Iris pigment epithelial cell (primary cell): ENCODE measurements at places on chromosomes 7 and 10.

DNA sequence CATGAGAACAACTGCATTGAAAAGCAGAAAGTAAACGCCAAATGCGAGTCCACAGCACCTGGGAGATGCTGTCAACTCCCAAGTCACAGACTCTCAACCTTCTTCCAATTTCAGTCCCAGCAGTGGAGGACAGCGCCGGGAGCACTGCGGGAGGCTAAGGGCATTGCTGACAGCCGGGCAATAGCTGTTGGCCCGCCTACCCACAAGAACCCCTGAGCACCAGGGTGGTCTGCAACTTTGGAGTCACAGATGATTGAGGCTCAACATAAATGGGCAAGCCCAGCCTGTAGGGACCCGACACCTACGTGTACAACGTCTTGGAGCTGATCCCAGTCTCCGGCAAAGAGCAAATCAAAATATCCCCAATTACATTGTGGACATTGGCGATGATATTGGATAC is 262.9 kb downstream of the TCERG1L start:
- DNase-seq, result no peak

DNA sequence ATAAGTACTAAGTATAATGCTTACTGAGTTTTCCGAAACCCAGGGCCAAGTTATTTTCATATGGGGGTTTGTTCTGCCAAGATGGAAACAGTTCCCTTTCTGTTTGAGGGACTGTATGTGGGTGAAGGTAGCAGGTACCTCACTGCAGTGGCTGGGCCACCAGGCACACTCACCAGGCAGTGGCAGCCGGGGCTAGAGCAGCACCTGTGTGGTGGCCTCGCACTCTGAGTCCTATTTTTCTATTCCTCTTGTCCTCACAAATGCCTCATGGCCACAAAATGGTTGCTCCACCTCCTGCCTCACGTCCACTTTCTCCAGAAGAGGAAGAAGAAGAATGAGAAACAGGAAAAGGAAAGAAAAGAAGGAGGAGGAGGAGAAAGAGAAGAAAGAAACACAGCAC is 167.3 kb upstream of the SHH start:
- DNase-seq, result no peak

- no peak for DNase-seq
Observed at GRCh38 chr10:128926711-128927110, 540.3 kb upstream of the MGMT start.

- peak; percentile 45 for DNase-seq
Observed at GRCh38 chr7:127751490-127752448, 99.8 kb downstream of the SND1 start.

GRCh38 chr7:157853076-157853788 is 516.4 kb downstream of the DNAJB6 start:
- no peak for DNase-seq

DNA sequence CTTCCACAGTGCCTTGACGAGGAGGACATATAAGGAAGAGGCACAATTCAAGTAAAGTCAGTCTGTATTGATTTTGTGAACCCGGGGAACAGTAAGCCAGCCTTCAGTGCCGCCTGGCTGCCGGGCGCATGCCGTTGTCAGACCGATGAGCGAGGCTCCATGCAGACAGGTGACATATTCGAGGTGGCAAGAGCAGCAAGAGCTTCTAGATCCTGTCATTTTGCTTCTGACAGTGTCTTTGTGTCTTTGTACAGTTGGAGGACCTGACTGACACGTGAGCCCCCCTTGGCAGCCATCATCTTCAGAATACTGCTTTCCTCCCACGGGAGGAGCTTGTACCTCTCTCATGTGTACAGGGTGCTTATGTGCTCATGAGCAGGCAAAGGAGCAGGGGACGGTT is 387.5 kb upstream of the GALNT17 start:
- no peak for DNase-seq

GRCh38 chr7:131506597-131506996 is 49.8 kb downstream of the PODXL start:
- DNase-seq, result no peak

- DNase-seq, result no peak
Observed at GRCh38 chr7:141946796-141947195, at the start of gene CLEC5A. TSS of gene CLEC5A (minus strand) at chr7:141946974. CDS start at chr7:141946292, 682 bp downstream.

DNA sequence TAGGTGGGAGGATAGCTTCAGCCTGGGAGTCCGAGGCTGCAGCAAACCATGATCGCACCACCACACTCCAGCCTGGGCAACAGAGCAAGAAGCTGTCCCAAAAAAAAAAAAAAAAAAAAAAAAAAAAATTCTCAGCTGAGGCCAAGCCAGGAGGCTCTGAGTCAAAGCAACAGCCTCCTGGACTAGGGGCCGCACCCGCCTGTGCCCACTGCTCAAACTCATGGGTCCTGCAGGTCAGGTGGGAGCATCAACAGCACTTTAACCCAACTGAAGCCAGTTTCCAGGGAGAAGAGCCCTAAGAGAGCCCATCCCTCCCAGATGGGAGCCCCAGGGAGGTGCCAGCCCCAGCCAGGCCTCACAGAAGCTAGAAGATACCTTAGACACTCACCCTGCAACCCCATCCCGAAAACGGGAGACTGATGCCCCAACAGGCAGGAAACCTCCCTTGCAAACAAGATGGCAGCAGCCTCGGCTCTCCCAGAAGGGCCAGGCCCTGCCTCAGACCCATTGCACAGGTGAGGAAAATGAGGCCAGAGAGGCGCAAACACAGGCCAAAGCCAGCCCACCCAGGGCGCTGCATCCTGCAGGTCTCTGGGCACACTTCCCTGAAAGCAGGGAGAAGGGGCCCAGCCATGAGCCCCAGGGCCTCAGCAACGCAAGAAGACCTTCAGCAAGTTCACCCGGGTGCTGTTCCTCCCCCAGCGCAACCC is 11.0 kb downstream of the PDGFA start:
- DNase-seq, result no peak

DNA sequence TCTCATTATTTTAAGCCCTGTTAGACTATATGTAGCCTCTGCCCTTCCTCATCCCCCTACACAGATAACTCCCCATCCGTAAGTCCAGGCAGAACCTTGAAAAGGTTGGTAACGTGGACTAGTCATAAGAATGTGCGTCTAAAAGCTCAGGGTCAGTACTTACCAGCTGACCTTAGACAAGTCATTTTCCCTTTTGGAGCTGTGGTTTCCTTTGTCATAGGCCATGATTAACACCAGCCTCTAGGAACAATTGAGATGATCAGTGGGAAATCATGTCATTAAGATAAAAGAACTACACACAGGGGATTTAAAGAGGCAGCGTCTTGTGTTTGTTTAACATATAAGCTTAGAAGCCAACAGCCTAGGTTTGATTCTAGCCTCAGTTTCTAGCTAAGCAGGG is 6.9 kb upstream of the UNC5B start:
- no peak for DNase-seq

DNA sequence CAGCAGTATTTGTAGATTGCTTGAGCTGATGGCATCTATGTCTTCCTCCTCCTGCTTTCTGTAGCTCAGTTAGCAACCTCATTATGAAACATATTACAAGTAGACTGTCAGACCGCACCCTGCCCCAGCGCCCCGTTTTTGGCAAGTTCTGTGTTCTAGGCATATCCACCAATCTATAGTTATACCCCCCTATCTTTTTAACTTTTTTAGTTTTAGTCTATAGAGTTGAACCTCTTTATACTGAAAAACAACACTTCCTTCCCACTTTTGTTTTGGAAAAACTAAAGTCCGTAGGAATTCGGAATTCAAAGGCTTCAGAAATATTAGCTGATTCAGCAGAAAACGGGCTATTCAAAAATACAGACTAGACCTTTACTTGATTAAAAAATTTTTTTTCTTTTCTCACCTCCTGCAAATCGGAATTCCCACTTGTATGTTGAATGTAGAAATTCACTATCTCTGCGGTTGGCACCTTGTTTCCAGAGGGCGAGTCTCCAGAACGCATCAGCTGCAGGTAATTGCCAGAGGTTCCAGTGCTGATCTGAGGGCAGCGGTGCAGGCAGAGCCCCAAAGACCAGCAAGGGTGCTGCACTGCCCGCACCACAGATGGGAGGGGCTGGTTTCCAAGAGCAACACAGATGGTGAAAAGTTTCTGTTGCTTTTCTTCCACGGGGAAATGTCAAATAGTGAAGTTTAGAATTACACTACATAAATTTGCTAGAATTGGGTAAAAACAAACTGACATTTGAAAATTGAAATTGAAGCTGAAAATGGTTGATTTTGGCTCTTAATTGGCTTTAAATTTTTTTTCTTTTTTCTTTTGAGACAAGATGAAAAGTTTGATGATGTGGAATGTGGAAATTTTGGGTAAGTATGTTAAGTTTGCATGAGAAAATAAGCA is 2.2 kb upstream of the FZD8 start:
- no peak for DNase-seq

GRCh38 chr7:92761391-92762097 is 74.8 kb downstream of the CDK6 start:
- DNase-seq, result no peak

DNA sequence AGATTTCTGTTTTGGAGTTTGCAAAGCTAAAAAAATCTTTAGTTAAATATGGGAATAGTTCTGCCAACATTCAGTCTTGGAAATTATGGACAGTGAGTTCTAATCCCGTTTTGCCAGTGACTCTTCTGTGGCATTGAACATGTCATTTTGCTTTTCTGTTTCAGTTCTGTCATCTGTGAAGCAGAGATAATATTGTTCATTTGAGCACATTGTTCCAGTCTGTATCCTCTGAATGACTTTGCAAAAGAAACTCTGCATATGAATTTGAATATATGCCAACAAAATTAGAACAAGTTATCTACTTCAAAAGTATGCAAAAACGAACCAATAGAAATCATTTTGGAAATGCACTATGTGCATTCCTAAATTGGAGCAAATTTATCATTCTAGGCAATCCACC is 746.0 kb upstream of the POT1 start:
- DNase-seq, result no peak

DNA sequence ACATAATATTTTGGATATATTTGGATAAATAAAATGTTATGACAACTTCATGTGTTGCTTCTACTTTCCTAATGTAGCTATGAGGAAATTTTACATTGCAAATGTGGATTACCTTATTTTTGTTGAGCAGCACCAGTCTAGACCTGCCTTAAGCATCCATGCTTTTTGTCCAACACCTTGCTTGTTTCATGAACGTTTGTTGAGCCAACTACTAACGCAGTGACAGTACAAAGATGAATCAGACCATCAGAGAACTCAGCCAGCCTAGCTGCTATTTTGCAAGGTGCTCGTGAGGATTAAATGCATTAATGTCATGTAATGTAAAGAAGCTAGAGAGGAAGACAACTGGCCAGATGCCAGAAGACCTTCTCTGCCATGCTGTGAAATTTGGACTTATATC is 1.1 kb upstream of the ZC3HAV1L start:
- no peak for DNase-seq

- DNase-seq, result peak; percentile 73
Observed at GRCh38 chr10:98404571-98405359, 10.2 kb downstream of the PYROXD2 start.

- DNase-seq, result no peak
Observed at GRCh38 chr10:17425584-17426262, 28.7 kb downstream of the ST8SIA6 start.

- DNase-seq, result no peak
Observed at GRCh38 chr7:31146030-31146429, 93.9 kb downstream of the ADCYAP1R1 start.

DNA sequence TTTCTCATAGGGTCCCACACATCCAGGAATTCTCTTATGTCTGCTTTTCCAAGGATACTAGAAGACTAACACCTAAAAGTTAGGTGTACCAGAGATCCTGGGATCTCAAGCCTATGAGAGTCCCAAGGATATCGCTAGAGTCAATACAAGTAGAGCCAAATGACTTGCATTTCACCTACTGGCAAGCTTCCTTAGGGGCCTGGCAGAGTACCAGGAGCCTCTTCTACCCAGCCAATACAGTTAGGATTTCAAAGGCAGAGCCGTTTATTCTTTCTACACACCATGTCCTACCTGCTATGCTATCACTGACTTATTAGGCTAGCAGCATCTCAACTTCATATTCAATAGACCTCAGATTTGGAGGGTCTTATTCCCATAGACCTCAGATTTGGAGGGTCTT is 53.5 kb upstream of the UNC5B start:
- no peak for DNase-seq

GRCh38 chr10:121753726-121754476 is 155.7 kb upstream of the FGFR2 start:
- DNase-seq, result peak; percentile 91

- DNase-seq, result peak; percentile 41
Observed at GRCh38 chr10:124703778-124704427, 40.3 kb downstream of the FAM53B start.

DNA sequence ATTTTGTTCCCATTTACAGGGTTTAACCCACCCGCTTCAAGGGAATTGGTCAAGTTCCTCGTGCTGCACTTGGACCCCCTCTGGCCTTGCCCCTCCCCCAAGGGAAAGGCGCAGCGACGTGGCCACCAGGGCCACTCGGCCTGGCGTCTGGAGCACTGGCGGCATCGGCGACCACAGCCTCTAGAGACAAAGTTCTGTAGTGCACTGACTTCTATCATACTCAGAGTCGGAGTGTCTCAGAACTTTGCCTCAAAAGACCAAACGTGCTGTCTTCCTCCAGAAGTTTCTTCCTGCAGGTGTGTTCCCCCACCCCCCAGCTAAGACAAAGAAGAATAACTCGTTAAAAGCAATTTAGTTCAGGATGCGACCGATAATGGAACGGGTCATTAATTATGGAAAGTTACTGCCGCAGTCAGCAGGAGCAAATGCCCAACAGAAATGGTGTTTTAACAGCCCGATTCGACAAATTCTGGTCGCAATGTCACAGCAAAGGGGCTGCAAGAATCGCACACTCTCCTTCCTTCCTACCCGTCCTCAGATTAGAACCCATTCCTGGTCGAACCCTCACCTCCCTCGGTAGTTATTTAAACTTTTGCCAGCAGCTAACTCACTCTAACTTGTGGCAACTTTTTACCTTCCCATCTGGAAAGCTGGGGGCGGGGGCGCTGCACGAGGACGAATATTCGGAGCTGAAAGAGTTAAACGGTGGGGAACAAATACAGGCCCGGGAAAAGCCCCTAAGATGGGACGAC is 202.1 kb upstream of the NFE2L3 start:
- no peak for DNase-seq

GRCh38 chr10:101818119-101818871 is at the start of gene OGA:
TSS of gene OGA (minus strand) at chr10:101818444. CDS start at chr10:101818022, 422 bp downstream.
- peak; percentile 100 for DNase-seq

DNA sequence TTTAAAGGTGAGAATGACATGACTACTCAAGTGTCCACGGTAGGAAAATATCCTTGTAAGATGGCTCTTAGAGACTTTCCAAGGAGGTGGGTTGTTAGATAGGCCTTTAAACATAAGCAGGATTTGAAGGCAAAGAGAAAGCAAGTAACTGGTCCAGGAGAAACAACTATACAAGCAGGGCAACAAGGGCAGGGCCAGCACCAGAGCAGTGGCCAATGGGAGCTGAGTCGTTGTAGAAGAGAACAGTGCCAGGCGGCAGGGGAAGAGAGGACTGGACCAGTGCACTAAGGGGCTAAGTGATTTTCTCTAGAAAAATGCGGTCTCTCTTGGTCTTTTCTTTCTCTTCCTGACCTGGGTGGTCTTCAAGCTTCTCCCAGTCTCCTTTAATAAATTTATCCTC is 94.9 kb downstream of the GLI3 start:
- no peak for DNase-seq

- peak; percentile 59 for DNase-seq
Observed at GRCh38 chr7:23893176-23893941, 183.3 kb downstream of the STK31 start.
